ENCODE measurements at places on chromosomes 3 and 15.

DNA sequence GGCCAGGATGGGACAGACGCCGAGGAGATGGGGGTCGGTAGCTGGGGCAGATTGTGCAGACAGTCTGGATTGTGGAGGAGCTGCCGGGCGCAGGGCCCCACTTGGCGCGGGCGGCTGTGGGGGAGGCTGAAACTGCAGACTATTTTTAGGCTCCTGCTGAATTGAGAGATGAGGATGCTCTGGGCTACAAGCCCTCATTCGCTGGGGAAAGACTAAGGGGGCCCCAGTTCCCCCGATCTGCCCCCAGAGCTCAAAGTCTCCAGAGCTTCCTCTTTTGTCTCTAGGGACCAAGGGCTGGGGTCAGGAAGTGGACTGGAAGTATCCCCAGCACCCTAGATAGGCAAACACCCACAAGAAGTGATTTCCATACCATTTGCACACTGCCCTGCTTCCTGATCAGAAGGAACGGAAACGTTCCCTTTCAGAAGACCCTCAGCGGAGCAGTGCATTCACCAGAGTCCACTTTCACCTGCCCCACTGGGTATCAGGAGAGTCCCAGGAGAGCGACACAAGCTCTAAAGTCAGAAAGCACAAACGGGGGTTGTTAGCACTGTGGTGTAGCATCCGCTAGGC lies 29.7 kb downstream of the SEMA7A start:
- DNase-seq: no peak

DNA sequence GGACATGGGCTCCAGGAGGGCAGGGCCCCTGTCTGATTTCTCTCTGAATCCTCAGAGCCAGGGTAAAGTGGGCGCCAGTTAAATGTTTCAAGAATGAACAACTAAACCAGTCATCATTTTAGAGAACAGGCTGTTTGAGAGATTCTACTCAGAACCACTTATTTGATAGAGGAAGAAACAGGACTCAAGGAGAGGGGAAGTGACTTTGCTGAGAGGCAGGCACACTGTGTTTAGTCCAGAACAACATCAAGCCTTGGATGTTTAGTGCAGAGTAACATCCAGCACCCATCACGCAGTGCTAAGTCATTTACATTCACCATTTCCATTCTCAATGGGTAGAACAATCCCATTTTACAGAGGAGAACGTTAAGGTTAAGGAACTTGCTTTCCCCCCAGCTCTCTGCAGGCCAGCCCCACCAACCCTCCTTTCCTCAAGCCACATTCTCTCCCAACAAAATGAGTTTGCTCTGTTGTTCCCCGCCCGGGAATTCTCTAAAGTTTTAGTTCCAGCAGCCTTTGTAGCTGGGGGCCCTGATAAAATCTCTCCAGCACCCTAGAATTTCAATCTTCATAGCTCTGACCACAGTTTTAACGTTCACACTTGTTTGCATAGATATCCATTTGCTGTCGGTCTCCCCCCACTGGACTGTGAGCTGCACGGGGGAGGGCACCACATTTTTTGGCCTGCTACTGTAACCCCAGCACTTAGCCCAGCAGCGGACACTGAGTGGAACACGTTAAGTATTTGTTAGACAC lies 962 bp downstream of the NMNAT3 start:
- no peak for DNase-seq

DNA sequence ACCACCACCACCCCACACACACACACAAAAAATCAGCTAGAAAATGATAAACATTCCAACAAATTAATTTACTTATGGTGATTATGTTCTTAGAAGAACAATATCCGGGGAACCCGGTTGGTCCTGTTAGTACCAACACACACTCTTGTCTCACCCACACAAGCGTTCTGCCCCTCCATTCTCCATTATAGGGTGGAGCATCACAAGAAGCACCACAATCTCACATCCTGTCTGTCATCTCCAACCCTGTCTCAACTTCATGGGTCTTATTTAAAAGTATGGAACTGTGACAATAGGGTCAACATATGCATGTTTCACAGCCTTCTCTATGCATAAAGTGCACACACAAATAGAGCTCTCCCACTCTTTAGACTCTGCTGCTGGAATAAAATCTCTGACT lies 5.6 kb downstream of the GSK3B start:
- no peak for DNase-seq

DNA sequence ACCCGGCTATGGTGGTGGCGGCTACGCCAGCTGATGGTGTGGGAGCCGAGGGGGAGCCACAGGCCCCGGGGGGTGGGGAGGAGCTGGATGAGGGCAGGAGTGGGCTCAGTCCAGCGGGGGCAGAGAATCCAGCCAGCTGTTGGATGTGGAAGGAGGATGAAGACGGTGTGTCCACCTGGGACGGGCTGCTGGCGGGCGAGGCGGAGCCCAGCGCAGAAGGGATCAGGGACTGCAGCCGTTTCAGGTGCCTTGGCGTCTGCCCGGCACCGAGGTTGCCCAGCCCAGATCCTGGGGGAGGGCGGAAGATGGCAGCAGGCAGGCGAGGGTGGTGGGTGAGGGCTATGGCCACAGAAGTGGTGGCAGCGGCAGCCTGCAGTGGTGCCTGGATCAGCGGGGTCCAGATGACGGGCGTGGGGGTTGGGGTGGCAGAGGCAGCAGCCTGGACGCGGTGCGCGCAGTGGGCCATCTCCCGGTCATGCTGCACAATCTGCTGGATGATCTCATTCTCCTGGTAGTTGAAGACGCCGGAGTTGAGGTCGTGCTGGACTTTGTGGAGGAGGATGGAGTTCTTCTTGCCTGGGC lies 45.3 kb downstream of the HCN4 start:
- no peak for DNase-seq

DNA sequence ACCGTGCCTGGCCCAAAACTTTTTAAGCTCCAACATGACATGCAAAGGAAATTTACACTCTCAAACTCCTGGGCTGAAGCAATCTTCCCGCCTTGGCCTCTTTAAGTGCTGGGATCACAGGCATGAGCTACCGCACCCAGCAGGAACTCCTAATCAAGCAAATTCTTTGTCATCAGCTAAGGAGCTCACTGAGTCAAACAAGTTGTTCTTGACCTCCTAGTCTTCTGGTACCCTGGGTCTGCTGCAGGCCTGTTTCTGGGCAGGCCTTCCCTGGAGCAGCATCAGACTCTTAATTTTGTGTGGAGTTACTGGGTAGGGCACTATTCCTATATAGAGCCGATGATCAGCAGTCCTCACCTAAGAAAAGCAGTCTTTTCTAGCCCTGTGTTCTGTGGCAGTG lies 68.4 kb upstream of the FLNB start:
- no peak for DNase-seq

- DNase-seq: no peak
These were observed 21.9 kb downstream of the SENP8 start for GRCh38 chr15:72140088-72140487.

DNA sequence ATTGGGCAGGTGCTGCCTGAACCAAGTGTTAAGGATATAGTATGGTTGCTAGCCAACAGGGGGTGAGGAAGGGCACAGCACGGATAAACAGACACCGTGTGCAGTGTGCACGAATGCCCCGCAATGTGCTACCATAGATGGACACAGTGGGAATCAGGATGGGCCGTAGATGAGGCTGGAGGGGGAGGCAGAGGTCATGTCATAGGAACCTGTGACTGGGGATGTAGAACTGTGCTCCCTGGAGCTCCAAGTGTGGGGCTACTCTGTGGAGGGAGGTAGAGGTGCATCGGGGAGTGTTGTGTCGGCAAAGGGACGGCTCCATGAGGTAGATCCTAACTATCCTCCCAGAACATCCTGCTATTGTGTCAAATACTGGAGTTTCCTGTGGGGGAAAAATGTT lies 102.5 kb downstream of the TNIK start:
- DNase-seq: no peak

All from cerebellar nuclear complex (tissue), 1 donor.